Amniotic epithelial cell (primary cell): ENCODE measurements at places on chromosomes 7 and 10.
A peak's percentile ranks its signal among the peaks of the same experiment; 100 is the strongest.

DNA sequence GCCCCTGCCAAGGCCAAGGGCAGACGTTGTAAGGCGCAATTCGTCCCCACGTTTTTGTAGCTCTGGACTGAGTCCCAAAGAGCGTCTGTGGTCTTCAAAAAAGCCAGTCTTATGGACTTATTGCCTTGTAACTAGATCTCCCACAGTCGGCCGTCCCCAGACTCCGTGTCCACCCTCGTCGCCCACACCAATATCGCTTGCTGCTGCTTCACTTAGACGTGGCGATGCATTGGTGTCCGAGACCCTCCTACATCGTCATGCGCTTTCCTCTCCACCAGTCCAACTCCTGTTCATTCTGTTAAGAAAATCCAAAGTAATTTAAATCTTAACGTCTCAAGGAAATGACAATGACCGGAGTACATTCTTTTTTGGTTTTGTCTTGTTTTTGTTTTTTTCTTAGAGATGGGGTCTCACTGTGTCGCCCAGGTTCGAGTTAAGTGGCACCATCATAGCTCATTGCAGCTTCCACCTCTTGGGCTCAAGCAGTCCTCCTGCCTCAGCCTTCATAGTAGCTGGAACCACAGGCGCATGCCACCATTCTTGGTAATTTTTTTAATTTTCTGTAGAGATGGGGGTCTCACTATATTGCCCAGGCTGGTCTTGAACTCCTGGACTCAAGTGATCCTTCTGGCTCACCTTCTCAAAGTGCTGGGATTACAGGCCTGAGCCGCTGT is 851 bp downstream of the KIFBP start:
- no peak for DNase-seq

DNA sequence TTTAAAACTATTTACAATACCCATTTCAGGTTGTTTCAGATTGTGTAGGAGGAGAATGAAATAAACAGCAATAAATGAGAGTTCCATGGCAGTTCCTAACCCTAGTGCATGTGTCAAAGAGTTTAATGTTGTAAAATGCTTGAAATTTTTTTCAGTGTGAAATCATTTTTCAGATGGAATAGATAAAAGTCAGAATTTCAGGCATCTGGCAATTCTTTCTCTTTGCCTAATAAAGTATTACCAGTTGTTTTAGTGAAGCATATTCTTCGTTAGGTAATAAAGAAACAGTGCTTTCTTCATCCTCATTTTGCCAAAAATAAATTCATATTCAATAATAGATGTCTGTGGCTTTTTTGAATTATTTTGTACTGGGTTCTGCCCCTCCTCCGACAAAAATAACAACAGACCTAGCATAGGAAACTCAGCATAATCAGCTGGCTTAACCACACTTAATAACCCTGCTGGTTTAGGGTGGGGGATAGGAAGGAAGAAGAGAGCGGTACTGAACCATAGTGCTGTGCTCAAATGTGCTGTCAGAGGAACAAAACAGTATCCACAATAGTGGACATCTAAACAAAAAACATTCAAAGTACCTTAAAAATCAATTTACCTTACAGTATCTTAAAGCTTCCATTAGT is 39.1 kb downstream of the MINDY3 start:
- DNase-seq: no peak

DNA sequence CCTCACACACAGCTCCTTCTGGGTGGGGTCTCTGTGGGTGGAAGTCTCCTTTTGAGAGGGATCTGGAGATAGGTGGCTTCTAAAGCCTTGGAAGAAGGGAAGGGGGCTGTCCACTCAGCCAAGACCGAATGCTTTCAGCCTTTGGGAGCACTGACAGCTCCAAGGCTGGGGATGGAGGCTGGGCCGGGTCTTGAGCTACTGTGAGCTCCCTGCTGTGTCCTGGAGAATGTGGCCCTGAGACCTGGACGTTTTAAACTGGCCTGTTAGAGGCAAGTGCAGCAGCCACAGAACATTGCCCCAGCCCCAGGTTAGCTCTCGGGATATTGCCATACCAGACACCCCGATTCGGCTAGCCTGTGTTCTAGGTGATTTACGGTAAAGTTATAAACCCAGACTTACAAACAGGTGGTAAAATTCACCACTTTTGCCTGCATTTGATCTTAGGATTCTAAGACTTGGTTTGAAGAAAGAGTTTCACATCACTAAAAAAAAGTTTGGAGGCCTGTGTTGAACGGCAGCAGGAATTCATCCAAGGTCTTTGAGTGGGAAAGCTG is 548.5 kb upstream of the FOXK1 start:
- DNase-seq: no peak

DNA sequence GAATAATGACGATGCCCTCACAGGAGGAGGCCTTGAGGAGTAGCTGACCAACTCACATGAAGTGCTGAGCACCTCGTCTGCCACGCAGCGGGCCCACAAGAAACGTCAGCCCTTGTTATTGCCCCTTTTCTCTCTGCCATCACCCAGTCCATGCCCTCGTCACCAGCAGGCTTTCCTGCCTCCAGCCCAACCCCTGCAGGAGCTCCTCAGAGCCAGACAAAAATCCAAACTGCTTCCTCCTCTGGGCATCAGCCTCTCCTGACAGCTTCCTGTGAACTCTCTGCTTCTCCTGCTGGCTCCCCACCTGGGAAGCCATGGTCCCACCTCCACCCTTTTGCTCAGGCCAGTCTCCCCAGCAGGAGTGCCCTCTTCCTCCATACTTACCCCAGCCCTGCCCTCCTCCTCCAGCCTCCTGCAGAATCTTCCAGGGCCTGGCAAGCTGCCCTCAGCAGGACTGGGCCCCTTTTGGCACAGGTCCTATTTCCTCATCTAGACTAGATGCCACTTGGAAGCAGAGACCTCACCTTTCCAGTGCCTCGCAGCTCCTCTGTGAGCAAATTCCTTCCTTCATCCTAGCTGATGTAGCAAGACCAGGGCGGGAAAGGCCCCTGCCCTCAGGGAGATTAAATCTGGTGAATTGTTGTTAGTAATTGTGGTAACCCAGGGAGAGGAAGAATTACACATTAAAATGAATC is 115.1 kb downstream of the C10orf105 start:
- peak; percentile 70 for DNase-seq

DNA sequence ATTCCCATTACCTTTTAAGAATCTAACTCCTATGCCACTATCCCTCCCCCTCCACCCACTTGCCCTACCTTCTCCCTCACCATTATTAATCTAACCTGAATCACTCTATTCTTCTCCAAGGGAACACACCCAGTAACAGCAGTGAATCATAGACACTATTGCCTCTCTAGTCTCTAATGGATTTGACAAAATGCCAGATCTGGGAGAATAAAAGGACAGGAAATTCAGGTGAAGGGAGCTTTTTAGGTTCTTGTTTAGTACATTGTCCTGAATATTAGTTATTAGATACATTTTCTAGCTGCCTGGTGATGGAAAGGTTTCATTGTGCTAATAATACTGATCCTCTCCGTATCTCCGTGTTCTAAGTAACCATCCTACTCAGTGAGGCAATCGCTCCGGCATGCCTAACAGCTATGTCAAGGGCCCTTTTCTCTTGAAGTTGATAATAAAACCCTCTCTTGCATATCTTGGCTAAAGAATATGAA is 4.1 kb upstream of the SFR1 start:
- peak; percentile 81 for DNase-seq

DNA sequence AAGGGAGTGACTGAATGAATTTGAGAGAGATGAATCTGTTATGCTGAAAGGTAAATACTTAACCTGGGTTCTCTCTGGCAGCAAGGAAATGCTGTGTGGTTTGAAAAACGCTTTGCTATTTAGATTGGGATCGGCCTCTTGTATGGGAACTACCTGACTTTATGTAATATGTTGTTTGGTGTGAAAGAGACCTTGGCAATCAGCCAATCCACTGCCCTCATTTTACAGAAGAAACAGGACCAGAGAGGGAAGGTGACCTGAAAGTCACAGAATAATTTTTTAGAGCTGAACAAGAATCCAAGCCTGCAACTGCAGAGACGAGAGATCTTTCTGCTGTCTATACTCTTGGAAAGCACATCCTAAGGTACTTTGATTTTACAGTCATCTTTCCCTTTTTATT is 1.0 kb downstream of the BUD31 start:
- no peak for DNase-seq

- no peak for DNase-seq
Measured at GRCh38 chr7:97601931-97602457, 129.9 kb upstream of the TAC1 start.

- no peak for DNase-seq
Measured at GRCh38 chr7:34825221-34825620, 167.2 kb downstream of the NPSR1 start.

DNA sequence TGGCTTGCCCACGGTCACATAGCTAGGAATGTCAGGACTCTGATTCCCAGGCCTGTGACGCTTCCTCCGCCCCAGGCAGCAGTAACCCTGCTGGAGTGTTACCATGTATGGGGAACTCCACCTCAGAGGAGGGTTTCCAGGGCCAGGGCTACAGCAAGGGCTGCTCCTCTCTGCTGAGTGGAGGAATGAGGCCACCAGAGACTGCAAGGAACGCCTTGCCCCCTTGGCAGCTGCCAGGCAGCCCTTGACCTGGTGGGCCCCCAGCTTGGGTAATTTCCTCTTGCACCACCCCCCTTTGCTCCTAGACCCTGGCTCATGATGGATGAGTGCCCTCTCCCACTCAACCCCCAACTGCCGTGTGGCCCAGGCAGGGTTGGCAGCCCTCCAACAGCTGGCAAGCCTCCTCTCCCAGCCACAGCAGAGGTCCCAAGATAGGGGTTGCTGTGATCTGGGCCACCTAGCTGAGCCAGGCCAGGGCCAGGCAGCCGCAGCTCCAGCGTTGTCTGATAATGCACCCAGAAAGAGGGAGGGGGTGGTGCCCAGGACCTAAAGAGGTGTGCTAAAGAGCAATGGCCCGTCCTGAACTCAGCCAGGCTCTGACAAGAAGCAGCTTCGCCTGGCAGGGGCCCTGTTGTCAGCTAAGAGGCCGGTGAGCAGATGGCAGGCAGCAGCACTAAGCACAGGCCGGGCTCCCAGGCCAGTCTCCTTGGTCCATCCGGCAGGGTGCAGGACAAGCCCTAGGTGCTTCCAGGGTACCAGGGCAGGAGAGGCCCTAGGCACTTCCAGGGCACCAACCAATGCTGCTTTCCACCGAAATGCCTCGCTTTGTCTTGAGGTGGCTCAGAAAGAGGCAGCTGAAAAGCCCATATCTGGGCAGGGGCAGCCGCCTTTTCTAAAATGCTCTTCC is 35.4 kb downstream of the DRGX start:
- DNase-seq: no peak
